ENCODE measurements at places on chromosomes 1 and 21.

DNA sequence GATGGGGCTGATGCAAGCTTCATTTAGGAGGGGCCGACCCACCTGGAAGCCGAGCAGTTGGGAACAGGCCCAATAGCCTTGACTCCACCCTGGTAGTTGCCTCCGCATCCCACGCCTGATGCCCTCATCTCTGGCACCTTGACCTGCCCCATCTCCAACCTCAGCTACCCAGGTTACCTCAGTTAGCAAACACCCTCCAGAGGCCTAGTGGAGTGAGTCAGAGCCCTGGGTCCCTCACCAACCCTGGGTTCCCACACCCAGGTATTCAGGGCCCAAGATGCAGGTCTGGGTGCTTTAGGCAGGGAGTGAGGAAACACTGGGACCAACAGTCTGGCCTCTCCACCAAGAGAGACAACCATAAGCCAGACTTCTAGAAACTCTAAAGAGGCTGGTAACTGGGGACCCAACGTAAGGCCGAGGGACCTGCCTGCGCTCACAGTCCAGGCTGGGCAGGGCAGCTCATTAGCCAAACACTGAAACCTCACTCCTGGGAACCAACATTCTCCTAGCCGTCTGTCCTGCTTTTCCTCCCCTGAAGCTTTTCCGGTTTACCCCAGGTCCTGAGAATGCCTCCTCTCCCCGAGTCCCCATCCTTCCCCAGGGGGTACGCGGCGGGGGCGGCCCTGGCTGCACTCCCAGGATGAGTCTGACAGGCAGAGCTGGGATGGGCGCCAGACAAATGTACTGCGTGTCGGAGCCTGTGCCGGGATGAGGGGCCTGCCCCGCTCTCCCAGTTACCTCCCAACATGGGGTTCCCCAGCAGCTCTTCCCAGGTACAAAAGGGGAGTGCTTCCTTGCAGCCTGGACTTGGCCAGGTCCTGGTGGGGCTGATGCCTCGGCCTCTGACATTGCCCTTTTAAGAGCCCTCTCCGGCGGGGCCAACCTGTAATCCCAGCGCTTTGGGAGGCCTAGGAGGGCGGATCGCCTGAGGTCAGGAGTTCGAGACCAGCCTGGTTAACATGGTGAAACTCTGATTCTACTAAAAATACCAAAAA is 8.9 kb upstream of the CELSR2 start:
- no peak for DNase-seq

GRCh38 chr1:67429011-67429527 is 1.1 kb downstream of the SERBP1 start:
- DNase-seq = peak; percentile 46

GRCh38 chr1:164801246-164801731 is 242.3 kb downstream of the PBX1 start:
- DNase-seq = no peak

GRCh38 chr1:4005431-4005830 is 105.4 kb upstream of the C1orf174 start:
- no peak for DNase-seq

GRCh38 chr21:35953597-35953996 is 106.7 kb downstream of the SETD4 start:
- DNase-seq = no peak

GRCh38 chr1:55833529-55834091 is 618.4 kb upstream of the USP24 start:
- DNase-seq = no peak

DNA sequence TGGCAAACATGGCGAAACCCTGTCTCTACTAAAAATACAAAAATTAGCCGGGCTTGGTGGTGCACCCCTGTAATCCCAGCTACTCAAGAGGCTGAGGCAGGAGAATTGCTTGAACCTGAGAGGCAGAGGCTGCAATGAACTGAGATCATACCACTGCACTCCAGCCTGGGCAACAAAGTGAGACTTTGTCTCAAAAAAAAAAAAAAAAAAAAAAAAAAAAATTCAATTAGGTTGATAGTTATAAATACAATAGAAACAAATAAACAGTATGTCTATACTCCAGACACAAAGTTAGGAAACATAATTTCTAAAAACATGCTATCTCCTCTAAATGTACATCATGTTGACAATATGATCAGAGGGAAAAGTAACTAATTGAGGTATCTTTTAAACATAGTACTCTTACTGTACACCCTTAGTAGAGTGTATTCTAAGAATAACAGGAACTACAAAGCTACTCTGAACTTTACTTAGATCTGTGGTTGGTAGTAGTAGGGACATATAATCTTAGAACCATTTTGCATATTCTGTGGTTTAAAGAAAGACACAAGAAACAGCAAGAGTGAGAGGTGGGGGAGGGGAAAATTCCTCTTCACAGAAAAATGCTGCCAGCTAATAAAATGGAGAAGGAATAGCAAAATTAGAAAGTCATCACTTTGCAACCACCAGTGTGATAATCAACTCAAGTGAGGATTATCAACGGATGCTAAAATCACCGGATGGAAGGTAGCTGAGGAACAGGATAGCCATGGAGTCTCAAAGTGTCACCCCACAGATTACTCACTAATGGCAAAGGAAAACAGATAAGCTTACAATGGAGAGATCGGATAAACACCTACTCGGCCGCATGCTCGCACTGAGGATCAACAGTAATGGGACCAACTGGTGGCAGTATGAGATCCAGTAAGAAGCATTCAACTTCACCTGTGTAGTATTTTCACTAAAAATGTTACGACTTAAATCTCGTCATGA is 35.0 kb downstream of the MTOR start:
- DNase-seq = no peak

DNA sequence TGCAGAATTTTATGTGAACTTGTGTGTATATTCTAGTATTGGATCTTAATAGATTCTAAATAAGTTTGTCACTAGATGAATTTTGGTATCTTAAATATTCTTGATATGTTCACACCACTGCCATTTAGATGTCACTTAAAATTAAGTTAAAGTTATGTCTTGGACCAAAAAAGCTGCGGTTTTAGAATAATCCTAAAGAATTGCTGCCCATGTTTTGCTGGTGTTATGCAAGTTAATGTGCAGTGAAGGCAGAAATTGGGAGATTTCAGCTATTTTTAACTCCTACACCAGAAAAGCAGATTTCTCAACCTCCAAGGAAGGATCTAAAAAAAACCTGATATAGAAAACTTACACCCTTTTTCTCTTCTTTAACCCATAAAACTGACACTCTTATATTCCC is 757 bp downstream of the ACADM start:
- no peak for DNase-seq

- DNase-seq = no peak
Measured at GRCh38 chr1:66546047-66546810, 12.3 kb downstream of the SGIP1 start.

DNA sequence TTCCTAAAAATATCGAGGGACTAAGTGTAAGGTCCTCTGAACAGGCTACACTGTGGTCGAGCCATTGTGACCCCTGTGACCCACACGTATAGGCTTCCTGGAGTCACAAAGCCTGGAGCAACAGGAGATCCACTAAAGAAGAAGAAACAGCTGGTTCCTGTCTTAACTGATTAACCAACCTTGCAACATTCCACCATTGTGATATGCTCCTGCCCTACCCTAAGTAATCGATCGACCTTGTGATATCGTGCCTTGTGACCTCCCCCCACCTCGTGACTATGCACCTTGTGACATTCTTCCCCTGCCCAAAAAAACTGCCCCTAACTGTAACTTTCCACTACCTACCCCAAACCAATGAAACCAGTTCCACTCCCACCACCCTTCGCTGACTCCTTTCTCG is 304.6 kb upstream of the FAM78B start:
- no peak for DNase-seq

DNA sequence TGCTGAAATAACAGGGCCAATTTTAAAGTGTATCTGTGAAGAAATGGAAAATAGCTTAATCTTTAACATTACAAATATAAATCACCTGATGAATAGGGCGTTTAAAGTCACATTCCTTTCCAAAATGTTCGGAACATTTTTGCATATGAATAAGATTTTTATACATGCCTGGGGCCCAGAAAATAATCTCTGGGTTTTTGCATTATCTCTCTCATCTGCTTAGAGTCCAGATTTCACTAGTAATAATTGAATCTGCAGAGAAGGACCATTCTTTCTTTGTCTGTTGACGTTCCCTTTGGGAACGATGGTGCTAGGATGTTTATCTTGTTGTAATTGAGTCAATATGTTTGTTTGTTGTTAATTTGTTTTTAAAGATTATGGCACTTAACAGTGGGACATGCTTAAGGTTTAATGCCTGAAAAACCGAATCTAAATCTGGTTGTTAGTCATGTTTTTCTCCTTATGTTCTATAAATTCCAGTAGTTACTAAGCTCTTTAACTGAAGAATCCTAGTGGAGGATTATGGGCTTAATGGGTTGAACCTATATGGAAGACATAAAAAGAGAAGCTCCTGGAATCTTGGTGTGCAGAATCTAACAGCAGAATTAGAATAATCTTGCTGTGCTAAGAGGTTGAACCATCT is 140.6 kb downstream of the VPS13D start:
- DNase-seq = no peak

GRCh38 chr21:17352996-17353655 is 159.7 kb upstream of the CXADR start:
- no peak for DNase-seq

DNA sequence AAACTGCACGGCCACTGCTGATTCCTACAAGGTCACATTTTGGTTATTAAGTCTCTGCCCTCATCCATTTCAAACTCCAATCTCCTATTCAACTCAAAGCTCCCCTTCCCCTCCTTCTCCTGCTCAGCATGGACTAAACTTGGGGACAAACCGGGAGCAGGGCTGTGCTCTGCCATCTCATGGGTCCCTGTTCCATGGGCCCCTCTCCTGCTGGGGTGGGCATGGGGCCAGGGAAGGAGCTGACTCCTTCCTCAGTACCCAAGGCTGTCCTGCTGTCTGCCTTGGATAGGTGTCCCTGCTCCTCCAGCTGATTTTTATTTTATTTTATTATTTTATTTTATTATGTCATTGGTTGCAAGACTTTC is 27.1 kb downstream of the TNNT2 start:
- DNase-seq = no peak

GRCh38 chr1:84253891-84254290 is 47.6 kb upstream of the SAMD13 start:
- DNase-seq = no peak

GRCh38 chr1:107727866-107728265 is 237.1 kb downstream of the VAV3 start:
- no peak for DNase-seq

GRCh38 chr1:22257290-22258275 is 114.7 kb upstream of the WNT4 start:
- DNase-seq = no peak

DNA sequence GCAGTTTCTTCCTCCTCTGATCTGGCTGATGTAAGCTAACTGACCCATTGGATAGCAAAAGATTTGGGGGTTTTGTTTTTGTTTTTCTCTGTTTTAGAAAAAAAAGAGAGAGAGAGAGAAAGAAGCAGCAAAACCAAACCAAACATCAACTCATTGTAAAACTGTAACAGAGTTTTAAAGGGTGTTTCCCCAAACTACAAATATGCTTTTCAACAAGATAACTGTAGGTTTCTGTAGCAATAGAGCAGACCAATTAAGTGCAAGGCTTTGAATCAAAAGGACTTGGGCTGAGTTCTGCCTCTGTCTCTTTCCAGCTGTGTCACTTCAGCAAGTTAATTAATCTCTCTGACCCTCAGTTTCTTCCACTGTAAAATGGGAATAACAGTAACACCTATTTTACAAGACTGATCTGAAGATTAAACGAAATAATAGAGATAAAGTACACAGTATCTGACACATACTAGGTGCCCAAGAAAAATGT is 44.5 kb downstream of the RRAGC start:
- DNase-seq = no peak

DNA sequence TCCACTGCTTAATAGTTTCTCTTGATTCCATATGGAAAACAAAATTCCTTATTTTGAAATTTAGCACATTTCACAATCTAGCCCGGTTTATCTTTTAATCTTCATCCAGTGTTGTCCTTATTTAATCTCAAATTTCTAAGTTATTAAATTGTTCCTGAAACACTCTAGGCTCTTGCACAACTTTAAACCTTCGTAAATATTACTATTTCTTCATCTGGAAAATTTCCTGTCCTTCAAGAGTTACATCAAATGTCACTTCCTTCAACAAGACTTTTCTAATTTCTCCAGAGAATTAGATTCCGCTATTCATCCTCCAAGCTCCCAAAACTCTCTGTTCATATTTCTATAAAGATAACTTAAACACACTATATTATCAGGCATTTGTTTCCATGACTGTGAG is 6.5 kb downstream of the FMO5 start:
- DNase-seq = no peak

- DNase-seq = no peak
Measured at GRCh38 chr1:245418077-245418476, 263.3 kb downstream of the KIF26B start.

- DNase-seq = no peak
Measured at GRCh38 chr1:179231923-179232322, 2.4 kb upstream of the ABL2 start.

- no peak for DNase-seq
Measured at GRCh38 chr1:9807541-9807940, 16.2 kb downstream of the CLSTN1 start.

DNA sequence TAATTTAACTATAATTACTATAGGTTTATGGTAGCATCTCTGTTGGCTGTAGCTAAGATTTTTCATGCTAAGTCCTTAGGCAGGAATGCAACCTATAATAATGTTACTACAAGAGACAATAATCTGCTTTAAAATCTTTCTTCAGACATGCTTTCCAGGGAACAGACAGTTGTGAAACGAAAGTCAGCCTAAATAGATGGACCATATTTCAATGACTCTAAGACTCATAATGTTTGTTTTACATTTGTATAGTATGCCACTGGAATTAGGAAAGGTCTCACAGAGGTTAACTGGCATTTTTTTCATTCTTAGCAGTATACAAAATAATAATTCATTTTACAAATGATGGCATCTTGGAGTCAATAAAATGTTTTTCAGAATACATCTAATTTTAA is 8.1 kb downstream of the RERE start:
- DNase-seq = no peak

GRCh38 chr1:60848583-60849188 is 233.7 kb upstream of the NFIA start:
- DNase-seq = no peak

GRCh38 chr1:24996983-24997893 is 67.2 kb upstream of the RUNX3 start:
- DNase-seq = no peak

DNA sequence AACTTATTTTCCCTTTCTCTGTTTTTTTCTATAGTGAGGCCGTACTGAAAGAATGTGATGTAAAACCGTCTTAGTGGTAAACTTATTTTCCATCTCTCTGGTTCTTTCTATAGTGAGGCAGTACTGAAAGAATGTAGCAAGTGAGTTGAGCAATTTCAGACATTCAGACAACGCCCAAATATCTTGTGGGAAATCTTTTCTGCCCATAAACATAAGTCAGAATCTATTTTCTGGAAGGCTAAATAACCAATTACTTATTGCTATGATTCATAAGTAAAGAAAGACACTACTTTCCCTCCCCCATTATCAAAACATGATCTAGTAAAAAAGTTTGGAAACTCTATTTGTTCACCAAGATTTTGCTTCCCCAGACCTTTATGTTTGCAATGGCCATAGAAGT is 18.8 kb upstream of the SCCPDH start:
- DNase-seq = no peak

GRCh38 chr1:168344517-168344916 is 63.8 kb downstream of the TBX19 start:
- DNase-seq = no peak
